NCI-H2171 (cell line): ENCODE measurements at places on chromosomes 12 and 14.

GRCh38 chr12:20800160-20800559, 10.3 kb upstream of the SLCO1B3 start:
- no peak for DNase-seq

DNA sequence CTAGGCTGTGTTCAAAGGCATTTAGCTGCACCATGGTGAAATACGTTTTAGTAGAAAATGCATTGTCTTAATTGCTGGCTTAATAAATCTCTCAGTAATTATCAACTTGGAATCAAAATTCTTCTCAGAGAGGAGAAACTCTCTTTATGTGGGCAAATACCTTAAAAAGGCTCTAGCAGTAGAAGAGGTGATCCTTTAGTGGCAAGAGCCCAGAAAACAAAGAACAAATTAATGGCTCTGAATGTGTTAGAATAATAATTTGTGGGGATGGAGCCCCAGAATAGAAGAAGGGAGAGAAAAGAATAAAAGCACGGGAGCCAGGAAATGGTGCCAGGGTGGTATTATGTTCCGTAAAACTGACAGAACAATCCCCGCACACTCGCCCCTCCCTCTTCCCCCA, 14.8 kb downstream of the TSPAN8 start:
- DNase-seq: no peak

GRCh38 chr12:16606201-16606849, 363 bp upstream of the LMO3 start:
- no peak for DNase-seq

- DNase-seq: no peak
These were observed 17.7 kb upstream of the POP5 start for GRCh38 chr12:120598674-120599463.

DNA sequence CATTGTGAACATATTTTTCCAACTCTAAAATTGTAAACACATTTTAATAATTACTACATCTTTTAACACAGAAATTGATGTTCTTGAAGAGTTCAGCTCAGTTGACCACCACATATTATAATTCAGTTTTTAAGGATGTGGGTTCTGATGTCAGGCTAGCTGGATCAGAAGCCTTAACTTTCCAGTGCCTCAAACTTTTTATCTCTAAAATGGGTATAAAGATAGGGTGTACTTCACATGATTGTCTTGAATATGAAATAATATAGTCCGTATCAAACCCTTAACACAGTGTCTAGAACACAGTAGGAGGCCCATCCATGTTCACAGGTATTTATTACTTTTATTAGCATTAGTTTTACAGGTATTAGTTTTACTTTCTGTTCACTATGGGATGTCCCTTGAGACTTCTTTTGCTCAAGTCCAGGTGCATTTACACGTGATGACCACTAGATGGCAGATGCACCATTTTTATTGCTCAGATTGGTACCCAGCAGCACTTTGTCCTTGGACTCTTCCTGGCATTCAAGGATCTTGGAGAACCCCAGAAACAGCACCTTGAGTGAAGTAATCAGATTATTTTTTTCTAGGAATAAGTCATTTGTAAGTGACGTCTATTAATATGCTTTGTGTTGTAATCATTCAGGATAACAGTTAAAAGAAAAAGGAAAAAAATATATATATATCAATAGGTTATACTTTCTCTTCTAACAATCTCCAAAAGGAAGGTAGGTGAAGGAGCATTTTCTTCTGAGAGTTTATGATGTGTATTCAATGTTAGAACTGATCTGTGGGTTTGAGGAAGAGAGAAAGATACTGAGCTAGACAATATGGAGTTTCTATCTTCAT, 580.2 kb downstream of the ETNK1 start:
- DNase-seq: peak; percentile 50

GRCh38 chr14:75748336-75748735, 87.3 kb downstream of the TTLL5 start:
- DNase-seq: no peak

DNA sequence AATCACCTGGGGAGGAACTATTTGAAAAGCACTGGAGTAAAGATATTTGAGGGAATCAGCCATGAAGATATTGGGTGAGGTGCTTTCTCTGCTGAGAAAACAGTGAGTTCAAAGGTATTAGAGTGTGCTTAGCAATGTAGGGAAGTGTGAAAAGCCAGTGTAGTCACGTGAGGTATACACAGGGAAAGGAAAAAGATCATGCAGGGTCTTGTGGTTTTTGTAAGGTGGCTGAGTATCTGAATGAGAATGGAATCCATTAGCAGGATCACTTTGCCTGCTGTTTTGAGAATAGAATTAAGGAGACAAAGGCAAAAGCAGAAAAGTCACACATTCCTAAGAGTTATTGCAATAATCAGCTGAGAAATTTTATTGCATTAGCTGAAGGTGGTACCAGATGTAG, 193.0 kb downstream of the PIK3C2G start:
- no peak for DNase-seq
